ENCODE measurements at places on chromosomes 16 and 17.

DNA sequence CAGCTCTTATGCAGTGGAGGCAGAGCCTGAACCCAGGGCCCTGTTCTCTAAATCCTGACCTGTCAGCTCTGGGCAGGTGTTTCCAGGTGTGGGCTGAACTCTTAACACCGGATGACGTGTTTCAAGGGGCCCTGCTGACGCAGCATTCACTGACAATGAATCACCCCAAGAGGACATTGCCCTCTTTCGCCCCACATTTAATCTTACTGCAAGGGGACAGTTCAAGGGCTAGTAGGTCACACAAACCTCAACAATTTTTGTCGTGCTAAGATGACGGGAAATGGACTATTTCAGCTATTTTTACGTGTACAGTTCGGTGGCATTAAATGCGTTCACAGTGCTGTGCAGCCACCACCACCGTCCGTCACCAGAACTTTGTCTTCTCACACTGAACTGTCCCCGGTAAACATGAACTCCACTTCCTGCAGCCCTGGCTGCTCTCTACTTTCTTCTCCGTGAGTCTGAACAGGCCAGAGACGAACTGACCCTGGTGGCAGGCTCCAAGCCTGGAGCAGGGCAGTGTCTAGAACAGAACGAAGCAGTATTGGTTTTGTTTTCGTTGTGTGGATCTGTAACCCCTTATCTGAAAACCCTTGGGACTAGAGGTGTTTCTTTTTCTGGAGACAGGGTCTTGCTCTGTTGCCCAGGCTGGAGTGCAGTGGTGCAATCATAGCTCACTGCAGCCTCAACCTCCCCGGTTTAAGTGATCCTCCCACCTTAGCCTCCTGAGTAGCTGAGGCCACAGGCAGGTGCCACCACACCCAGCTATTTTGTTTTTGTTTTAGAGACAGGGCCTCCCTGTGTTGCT lies 88.4 kb upstream of the CIBAR2 start:
- no peak for DNase-seq

DNA sequence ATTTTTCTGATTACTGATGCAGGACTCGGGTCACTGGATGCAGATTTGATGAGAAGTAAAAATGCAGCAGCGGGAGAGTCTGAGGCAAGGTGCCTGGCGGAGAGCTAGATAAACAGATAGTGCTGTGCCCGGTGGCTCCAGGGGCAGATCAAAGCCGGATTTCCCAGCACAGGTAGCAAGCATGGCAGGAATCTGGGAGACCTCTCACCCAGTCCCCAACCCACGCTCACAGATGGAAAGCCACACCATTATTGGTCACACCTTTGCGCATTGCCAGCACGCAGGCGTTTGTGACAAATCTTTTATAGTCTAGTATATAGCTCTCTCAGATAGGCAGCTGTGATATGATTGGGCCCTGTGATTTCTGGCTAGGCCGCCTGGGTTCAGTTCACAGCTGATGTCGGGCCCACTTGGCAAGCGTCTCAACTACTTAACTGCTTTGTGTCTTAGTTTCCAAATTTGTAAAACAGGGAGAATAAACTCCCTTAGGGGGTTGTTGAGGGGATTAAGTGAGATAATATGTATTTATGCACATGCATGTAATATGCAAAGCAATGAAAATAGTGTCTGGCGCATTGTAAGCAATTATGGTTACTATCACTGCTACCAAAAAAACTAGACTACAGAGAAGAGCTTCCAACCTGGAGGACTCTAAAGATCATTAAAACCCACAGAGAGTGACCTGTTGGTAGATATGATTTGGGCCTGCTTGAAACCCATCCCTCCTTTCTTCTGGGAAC lies 42.0 kb upstream of the NFAT5 start:
- DNase-seq, result no peak

DNA sequence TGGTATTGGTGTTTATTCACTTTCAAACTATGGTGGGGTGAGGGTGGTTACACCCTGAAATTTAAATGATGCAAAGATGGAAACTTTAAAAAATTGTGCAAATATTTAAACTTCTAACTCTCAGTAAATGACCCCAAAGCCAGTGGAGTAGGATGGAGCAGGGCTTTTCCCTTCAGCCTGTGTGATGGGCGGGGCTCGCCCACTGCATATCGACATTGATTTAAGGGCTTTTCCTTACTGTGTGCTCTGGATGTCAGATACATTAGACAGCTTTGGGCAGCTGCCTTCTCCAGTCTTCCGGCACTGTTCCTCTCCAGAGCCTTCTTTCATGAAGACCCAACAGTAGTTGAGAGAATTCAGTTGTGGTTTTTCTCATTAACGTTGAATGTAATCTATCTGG lies 99.9 kb downstream of the SPECC1 start:
- DNase-seq, result no peak

DNA sequence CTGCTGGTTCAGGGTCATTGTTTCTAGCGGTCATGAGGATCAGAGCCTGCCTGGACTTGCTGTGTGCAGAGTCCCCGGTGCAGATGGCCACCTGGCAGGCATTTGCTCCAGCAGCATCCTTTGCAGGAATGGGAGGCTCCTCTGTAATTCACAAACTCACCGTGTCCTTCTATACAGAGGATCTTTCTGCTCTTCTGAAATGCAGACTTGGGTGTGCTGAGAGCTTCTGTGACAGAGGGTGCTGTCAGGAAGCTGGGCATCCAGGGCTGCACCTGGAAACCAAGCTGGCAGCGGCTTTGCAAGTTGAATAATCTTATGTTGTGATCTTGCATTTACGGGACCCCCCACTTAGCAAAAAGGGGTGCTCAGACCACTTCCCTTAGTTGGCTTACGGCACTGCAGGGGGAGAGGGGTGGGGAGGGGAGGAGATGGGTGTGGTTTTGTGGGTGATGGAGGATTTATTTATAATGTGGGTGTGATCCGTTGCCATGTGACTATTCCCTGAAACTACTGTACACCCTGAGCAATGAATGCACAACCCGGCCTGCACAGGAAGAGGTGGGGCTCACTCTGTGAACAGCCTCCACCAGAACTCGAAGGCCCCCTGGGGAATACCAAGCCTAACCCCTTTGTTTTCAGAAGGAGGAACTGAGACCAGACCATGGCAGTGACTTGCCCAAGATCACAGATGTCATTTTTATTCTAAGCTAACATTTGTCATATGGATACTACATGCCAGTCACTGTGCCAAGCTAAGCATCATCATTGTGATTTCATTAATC lies 178.3 kb downstream of the PRKCB start:
- DNase-seq, result no peak

DNA sequence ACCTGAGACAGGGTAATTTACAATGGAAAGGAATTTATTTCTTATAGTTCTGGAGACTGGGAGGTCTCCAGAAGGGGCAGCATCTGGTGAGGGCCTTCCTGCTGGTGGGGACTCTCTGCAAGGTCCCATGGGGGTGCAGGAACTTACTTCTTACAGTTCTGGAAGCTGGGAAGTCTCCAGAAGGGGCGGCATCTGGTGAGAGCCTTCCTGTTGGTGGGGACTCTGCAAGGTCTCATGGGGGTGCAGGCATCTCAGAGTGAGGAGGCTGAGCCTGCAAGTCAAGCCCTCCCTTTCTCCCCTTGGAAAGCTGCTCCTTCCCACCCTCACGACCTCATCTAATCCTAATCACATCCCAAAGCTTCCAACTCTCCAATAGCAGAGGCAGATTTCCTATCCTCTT lies 157.4 kb downstream of the FOXL1 start:
- DNase-seq, result no peak

DNA sequence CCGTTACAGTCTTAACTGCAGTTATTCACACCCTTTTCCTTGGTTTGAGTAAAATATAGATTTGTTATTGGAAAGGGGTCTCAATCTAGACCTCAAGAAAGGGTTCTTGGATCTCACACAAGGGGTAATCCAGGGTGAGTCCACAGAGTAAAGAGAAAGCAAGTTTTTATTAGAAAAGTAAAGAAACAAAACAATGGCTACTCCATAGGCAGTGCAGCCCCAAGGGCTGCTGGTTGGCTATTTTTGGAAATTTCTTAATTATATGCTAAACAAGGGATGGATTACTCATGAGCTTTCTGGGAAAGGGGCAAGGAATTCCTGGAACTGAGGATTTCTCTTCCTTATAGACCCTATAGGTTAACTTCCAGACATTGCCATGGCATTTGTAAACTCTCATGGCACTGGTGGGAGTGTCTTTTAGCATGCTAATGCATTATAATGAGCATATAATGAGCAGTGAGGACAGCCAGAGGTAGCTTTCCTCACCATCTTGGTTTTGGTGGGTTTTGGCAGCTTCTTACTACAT lies 24.5 kb upstream of the MILR1 start:
- DNase-seq, result no peak
